ENCODE measurements at places on chromosomes 1 and 21. TPM values are rescaled to one million over a fixed set of nuclear protein-coding genes. Genes with fewer than 3 reads are reported as not detected.

The ROR1 gene
- 18.8 TPM for total RNA-seq

The OVAAL gene
- total RNA-seq = not detected

The ANGPTL3 gene
- total RNA-seq = under 0.01 TPM

- DNase-seq = no peak
These were observed 93.1 kb downstream of the DMRTB1 start for GRCh38 chr1:53552146-53552861.

DNA sequence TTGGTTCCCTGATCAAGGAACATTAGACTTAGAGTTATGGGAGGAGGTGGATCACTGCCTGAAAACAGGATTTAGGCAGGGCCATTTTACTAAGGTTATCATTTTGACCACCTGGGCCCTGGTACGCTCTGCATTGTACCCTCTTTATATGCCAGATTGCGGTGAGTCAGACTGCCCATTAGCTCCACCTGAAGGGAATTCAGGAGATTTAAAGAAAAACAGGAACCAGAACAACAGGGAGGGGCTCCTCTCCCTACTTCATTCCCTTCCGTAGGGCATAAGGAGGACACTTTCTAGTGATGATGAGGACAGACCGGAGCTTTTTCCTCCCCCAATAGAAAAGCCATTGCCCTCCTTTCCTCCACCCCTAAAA, 20.6 kb upstream of the ITLN1 start:
- no peak for DNase-seq
